ENCODE measurements at places on chromosomes 4 and X.
A peak's percentile ranks its signal among the peaks of the same experiment; 100 is the strongest.

GRCh38 chrX:136450050-136450830 lies 37.5 kb upstream of the BRS3 start:
- DNase-seq, result no peak

DNA sequence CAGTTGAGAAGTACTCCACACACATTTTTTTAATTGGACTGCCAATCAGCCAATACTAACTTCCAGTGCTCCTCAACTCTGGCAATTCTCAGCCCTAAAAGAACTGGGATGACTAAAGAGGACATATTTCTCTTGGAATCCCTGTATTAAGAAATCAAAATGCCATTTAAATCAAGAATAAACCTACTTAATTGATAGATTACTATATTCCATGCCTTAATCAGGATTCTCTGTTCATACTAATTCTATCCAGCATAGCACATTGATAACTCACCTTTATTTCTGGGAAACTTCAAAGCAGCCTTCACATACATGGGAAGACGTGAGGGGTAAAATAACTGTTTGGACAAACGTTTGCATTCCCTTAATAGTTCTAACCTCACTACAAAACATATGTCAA lies 93.0 kb upstream of the DKK2 start:
- DNase-seq, result no peak

GRCh38 chr4:155891058-155891457 lies 12.4 kb upstream of the TDO2 start:
- no peak for DNase-seq

DNA sequence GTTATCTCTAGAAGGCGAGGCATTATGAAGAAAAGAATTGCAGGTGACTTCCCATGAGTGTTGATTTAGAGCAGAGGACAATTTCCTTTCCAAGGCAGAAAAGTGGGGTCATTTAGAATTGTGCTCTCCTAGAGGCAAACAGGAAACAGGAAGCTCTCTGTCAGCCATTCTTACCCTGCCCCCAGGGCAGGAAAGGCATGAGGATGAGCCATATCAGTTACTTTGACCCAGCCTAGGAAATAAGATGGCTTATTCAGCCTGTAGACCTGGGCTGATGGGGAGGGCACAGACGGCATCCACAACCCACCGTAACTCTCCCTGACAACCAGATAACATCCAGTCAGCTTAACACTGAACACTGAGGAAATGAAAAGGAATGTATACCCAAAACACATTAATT lies 88.8 kb upstream of the KDR start:
- DNase-seq, result no peak

GRCh38 chr4:39255266-39255665 lies 72.9 kb downstream of the WDR19 start:
- DNase-seq, result no peak

DNA sequence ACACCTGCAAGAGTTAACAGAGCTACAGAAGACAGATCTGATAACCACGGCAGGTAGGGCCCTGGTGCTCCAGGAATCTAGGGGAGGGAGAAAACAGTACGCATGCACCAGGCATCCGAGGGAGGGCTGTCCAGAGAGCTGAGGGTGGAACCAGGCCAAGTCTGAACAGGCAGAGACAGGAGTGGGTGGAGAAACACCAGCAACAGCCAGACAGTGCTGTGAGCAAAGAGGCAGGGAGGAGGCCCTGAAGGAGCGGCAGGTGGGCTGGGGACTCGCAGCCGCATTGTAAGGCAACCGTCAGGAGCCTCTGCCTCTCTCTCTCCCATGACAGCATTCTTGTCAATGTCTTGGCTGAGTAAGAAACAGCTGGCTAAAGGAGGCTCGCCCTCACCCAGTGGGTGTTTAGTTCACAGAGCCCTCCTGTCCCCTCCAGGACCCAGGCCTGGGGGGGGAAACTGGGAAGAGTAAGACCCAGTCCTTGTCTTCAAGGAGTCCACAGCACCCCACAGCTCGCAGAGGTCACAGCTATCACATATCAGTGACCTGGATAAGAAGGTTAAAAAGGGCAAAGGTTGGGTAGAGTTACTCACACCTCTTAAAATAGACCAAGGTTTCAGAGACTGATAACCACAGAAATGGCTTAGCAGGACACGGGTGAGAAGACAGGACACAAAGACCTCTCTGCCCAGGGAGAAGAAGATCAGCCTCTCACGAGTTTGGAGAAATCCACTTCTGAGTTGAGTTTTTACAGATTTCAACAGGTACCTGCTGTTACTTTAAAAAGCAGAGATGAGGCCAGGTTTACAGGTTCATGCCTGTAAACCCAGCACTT lies 10.5 kb downstream of the ACSL1 start:
- DNase-seq, result peak; percentile 52

DNA sequence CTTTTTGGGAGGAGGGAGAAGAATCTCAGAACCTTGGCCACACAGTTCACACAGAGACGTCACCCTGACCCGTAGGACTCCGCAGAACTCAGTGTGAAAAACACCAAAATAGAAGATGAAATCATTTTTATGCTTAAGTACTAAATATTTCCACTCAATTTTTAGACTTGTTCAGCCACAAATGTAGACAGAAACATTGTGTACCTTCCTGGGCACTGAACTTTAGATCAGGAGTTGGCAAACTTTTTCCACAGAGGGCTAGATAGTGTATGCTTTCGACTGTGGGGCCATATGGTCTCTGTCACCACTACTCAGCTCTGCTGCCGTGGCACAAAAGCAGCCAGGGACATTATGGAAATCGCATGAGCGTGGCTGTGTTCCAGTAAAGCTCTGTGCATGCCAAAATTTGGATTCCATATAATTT lies 61.8 kb upstream of the STOX2 start:
- no peak for DNase-seq

DNA sequence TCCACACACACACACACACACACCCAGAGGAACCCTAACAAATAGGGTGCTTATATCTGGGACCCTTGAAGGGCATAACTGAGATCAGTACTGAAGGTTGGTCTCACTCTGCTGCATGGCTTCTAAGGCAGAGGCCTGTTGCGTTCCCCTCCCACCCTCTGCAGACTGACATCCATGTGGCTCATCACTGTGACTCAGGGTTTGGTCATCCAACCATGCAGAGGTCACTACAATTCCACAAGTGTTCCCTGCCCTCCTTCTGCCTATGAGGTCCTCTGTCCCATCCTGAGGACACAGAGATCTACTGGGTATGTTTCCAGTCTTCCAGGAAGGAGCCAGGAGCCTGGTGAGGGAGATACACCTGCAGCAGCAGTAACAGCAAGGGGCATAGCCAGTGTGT lies 55.8 kb downstream of the XAGE2 start:
- no peak for DNase-seq

GRCh38 chrX:21870494-21870893 lies 14.7 kb downstream of the YY2 start:
- DNase-seq, result no peak

GRCh38 chr4:37693450-37694190 lies 7.4 kb upstream of the RELL1 start:
- DNase-seq, result no peak

GRCh38 chrX:48749182-48749581 lies 12.4 kb upstream of the GLOD5 start:
- DNase-seq, result no peak
